Gastrocnemius medialis (tissue), 4 donors: ENCODE measurements at places on chromosomes 7 and 10. TPM values are rescaled to one million over a fixed set of nuclear protein-coding genes. Genes with fewer than 3 reads are reported as not detected.

DNA sequence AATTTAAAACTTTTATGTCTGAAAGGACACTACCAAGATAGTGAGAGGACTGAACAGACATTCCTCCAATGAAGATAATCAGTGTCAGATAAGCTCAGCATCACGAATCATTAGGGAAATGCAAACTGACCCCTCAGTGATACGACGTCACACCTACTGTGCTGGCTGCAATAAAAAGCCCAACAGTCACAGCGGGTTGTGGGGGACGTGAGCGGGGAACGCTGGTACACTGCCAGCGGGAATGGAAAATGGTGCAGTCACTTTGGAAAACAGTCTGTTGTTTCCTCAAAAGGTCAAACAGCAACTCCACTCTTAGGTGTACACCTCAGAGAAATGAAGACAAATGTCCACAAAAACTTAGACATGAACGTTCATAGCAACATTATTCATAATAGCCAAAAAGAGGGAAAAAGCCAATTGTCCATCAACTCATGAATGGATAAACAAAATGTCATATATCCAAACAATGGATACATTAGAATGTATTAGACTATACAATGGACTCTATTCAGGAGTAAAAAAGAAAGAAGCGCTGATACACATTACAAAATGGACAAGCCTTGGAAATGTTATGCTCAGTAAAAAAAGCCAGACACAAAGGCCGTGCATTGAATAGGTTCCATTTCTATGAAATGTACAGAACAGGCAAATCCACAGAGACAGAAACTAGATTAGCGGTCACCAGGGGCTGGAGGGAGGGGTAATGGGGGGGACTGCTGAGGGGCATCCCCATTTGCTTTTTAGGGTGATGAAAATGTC lies 2.4 kb upstream of the ECHS1 start:
- H3K27ac ChIP-seq = no peak overlapping the region
- no peak for DNase-seq
- no peaks in the 10 kb centered on the region for H3K27me3 ChIP-seq
- no peaks in the 10 kb centered on the region for H3K36me3 ChIP-seq

- no peak overlapping the region for H3K27ac ChIP-seq
- no peak overlapping the region for H3K4me3 ChIP-seq
- H3K27me3 ChIP-seq = no peaks in the 10 kb centered on the region
- H3K4me1 ChIP-seq = no peaks in the 10 kb centered on the region
- no peak for DNase-seq
- no peaks in the 10 kb centered on the region for H3K36me3 ChIP-seq
Measured at GRCh38 chr7:147412782-147413556, 1177.6 kb upstream of the C7orf33 start.

DNA sequence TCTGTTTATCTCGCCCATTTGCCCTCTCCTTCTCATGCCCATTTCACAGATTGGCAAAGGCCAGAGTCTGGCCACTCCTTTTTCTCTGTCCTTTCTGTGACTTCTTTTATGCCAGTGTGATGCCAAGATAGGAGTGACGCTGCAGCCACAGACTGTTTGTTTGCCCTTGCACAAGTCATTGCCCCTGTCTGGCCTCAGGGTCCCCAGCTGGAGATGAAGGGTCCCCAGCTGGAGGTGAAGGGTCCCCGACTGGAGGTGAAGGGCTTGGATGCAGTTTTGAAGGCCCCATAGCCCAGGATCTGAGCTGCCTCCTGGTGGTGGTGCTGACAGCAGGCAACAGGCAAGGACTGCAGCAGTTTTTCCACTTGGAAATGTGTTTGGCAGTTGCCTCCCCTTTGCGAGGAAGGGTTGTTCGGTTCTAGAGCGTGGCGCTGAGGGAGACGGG lies 50.8 kb upstream of the SLC29A3 start:
- no peaks in the 10 kb centered on the region for H3K36me3 ChIP-seq
- H3K27me3 ChIP-seq = no peaks in the 10 kb centered on the region
- peaks cover 36% of the 10 kb centered on the region for H3K4me1 ChIP-seq
- peak overlapping the region; percentile 71 for H3K27ac ChIP-seq
- DNase-seq = no peak

DNA sequence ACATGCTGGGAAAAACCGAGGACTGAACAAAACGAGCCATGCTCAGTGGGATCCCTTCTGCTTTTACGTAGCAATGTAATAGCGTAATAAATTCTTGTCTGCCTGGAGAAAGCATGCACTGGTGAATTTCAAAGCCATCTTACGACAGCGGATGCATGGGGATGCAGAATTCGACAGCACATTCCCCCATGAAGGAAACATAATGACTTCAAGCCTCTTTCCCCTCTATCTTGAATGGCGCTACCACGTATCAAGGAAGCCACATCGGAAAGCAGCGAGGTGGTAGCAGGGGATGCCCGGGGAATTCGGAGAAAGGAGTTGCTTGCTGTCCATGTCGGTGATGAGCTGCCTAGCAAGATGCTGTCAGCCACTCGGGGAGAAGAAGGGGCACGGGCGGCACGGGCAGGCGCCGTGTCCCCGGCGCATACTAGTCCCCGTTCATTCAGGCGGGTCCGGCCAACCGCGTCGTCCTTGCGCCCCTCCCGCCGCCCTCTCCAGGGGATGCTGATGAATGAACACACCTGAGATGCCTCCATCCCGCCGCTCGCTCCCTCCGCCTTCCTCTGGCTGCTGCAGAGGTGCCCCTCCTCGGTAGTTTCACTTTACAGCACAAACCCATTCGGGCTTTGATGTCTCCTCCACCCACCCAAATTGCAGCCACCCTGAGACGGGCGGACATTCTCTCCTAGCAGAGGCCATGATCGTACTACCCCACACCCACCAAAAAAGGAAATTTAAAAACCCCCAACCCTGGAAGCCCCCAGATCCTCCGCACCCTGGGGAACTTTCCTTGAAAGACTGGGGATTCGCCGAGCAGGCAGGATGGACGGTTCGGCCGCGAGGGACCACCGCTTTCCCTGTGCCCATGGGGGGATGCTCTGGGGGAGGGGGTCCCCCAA lies 644 bp downstream of the SORBS1 start:
- no peaks in the 10 kb centered on the region for H3K27me3 ChIP-seq
- H3K27ac ChIP-seq = peak overlapping the region; percentile 89
- no peak for DNase-seq
- H3K4me1 ChIP-seq = peaks cover 30% of the 10 kb centered on the region
- H3K4me3 ChIP-seq = peak overlapping the region; percentile 98

- DNase-seq = no peak
- H3K27me3 ChIP-seq = no peaks in the 10 kb centered on the region
- H3K27ac ChIP-seq = no peak overlapping the region
- H3K36me3 ChIP-seq = no peaks in the 10 kb centered on the region
- no peak overlapping the region for H3K4me3 ChIP-seq
- H3K4me1 ChIP-seq = no peaks in the 10 kb centered on the region
Measured at GRCh38 chr10:94282369-94282768, 80.4 kb downstream of the NOC3L start.

DNA sequence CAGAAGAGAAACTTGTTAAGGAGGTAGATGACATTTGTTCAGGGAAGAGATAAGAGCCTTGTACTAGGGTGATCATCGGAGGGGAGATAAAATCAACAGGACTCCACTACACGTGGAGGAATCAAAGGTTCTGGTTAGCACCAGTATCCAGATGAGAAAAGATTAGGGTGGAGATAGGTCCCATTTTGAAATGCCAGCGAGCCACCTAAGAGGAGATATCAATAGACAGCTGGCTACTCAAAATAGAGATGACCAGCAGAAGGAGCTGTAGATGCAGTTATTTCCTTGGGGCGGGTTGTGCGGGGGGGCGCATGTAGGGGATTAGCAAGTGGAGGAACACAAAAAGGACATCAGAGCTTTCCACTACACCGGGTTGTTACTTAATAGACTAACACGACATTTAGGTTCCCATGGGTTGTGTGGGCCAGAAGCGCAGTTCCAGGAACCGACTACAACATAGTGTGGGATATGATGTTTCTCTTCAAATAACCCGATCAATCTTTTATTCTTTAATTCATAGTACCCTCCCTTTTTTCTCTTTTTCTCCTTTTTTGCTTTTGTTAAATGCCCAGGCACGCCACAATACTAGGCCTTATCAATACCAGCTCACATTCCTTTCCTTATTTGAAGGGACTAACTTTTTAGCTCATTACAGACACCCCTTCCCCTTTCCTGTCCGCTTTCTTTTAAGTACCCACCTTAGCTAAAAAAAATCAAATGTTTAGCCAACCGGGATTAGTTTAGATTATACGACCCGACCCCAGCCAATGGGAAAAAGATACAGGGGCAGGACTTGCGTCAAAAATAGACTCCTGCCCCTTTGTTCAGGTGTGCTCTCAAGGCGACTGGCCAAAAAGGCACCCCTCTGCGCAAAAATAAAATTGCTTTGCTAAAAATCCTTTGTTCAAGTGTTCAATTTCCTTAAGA lies 2.0 kb upstream of the KIF11 start:
- peak overlapping the region; percentile 59 for H3K4me3 ChIP-seq
- H3K27ac ChIP-seq = peak overlapping the region; percentile 86
- H3K27me3 ChIP-seq = no peaks in the 10 kb centered on the region
- peak; percentile 65 for DNase-seq

DNA sequence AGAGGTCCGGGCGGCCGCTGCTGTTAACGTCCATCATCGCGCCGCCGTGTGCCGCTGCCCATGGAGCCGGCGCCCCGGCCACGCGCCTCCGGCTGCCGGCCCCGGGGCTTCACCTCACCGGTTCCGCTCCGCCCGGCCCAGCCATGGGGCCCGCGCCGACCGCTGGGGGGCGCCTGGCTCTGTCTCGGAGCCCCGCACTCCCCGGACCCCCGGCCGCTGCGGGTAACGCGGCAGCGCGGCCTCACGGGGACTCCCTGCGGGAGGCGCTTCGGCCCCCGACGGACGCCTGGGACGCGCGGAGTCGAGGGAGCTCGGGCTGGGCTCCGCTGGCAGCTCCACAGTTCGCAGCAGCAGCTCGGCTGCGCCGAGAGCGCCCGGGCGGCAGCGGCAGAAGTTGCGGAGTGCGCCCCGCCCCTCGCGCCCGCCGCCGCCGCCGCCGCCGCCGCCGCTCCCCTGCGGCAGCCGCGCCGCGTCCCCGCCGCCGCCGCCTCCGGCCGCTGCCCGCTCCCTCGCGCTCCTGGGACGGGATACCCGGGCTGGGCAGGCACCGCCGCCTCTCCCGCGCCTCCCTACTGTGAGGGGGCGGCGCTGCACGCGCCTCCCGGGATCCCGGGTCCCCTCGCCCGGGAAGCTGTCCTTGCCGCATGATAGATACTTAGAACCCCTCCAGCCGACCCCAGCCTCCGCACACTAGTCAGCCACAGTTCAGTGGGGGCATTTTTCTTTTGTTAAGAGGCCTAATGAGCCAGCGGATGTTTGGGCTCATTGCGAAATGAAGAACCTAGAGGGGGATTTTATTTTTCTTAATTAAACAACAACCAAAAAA lies at the start of gene HTR7:
HTR7 (minus strand) TSS at position 405 of the 826 bp plus-strand sequence; CDS start at position 37, 368 bp downstream.
- H3K27ac ChIP-seq = peak within 1 kb of the TSS; percentile 53
- H3K4me1 ChIP-seq = no peaks in the 10 kb centered on the region
- H3K36me3 ChIP-seq = no peaks in the 10 kb centered on the region
- H3K27me3 ChIP-seq = peaks cover 40% of the 10 kb centered on the region

GRCh38 chr7:112462236-112462635 lies 12.0 kb downstream of the IFRD1 start:
- peaks cover 73% of the 10 kb centered on the region for H3K36me3 ChIP-seq
- H3K27ac ChIP-seq = peak overlapping the region; percentile 75
- peak; percentile 76 for DNase-seq
- H3K4me3 ChIP-seq = no peak overlapping the region
- H3K27me3 ChIP-seq = no peaks in the 10 kb centered on the region

DNA sequence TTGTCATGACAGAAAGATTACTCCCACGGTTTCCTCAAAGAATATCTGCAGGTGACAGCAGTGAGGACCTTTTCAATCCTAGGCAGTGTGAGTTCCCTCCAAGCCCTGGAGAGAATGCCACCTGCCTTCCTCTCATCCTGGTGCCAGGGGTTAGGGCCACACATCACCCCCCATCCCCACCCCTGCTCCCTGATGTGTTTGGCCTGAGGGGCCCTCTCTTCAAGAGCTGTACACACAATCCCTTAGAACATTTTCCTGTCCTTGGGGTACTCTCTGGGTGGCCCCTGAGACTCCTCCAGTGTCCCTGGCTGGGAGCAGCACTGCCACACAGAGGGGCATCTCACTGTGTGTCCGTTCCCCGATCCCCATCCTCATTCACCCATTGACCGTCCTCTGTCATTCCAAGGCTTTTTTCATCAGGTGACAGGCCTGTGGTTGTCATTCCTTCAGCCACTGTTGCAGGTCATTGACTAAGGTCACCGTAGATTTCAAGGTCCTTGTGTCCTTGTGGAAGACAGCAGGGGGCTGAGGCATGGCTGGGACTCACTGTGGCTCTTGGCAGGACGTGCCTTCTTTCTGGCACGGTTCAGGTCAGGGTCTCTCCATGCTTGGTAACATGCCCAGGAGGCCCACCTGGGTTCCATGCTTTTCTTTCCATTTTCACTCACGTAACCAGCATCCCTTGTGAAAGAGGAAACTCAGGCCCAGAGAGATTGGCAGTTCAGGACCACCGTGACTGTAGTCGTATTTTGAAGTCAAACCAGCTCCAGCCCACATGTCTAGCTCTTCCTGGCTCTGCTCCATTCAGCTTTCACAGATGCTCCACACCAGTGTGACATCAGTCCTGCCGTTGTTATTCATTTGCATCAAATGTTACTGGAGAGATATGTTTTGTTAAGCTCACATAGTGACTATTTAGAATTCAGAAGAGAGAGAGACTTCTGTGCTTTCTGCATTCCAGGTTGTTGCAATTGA lies 26.8 kb upstream of the BTBD16 start:
- H3K4me1 ChIP-seq = no peaks in the 10 kb centered on the region
- H3K36me3 ChIP-seq = peaks cover 81% of the 10 kb centered on the region
- DNase-seq = no peak
- H3K27ac ChIP-seq = peak overlapping the region; percentile 8
- no peak overlapping the region for H3K4me3 ChIP-seq
- H3K27me3 ChIP-seq = no peaks in the 10 kb centered on the region

- no peaks in the 10 kb centered on the region for H3K36me3 ChIP-seq
- no peak overlapping the region for H3K4me3 ChIP-seq
- no peak overlapping the region for H3K27ac ChIP-seq
- DNase-seq = no peak
- H3K27me3 ChIP-seq = no peaks in the 10 kb centered on the region
Measured at GRCh38 chr7:146136357-146136875, 19.8 kb downstream of the CNTNAP2 start.

- H3K4me1 ChIP-seq = no peaks in the 10 kb centered on the region
- H3K36me3 ChIP-seq = peaks cover 46% of the 10 kb centered on the region
- no peak overlapping the region for H3K27ac ChIP-seq
- no peaks in the 10 kb centered on the region for H3K27me3 ChIP-seq
Measured at GRCh38 chr7:134293002-134293740, 23.6 kb downstream of the SLC35B4 start.

DNA sequence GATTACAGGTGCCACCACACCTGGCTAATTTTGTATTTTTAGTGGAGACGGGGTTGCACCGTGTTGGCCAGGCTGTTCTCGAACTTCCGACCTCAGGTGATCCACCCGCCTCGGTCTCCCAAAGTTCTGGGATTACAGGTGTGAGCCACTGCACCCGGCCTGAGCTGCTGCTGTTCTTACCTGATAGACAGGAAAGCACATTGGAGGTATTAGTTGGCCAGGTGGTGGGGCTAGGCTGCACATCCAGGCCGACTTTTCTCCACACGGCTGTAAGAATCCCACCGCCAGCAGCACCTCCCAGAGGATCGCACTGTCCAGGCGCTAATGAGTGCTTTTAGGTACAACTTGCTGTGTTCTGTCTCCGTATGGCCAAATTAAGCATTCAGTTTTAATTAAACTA lies 112.6 kb downstream of the WDR37 start:
- no peaks in the 10 kb centered on the region for H3K4me1 ChIP-seq
- DNase-seq = no peak
- no peaks in the 10 kb centered on the region for H3K36me3 ChIP-seq
- no peak overlapping the region for H3K27ac ChIP-seq

The DLX5 gene
- not detected for total RNA-seq

The CPA2 gene
- total RNA-seq = not detected

The GRID2IP gene
- total RNA-seq = not detected

The GHRHR gene
- total RNA-seq = not detected

The PRLHR gene
- total RNA-seq = not detected

The CCDC146 gene
- total RNA-seq = 1.4 TPM

The PYROXD2 gene
- 0.62 TPM for total RNA-seq
